ENCODE measurements at places on chromosomes 7 and 10.

GRCh38 chr7:116018731-116019130 lies 11.8 kb downstream of the TFEC start:
- no peak for DNase-seq

DNA sequence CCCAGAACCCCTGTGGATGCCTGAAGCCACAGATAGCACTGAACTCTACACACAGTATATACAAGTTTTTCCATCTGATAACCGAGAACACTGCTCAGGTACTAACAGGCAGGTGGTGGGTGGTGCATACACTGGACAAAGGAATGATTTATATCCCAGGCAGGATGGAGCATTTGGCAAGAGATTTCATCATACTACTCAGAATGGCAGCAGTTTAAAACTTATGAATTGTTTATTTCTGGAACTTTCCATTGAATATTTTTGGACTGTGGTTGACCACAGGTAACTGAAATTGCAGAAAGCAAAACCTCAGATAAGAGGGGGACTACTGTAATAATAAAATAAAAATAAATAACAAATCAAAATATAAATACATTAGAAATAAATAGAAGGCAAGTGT lies 10.9 kb upstream of the KCNMA1 start:
- DNase-seq: peak; percentile 68

DNA sequence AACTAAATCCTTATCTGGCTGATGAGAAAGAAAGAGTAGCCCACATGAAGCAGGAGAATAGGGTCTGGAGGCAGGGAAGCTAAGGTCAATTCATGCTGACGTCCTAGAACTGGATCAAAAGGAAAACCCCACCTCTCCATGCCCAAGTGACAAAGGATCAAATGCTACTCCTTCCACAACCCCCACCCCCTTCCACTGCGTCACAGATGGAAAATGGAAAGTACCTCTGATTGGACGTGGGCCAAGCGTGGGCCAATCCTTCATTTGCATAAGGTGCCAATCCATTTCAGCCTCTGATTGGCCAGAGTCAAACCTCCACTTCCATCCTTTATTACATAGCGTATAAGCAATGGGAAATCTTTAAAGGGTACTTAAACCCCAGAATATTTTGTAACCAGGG lies 431.3 kb upstream of the ETV1 start:
- no peak for DNase-seq

DNA sequence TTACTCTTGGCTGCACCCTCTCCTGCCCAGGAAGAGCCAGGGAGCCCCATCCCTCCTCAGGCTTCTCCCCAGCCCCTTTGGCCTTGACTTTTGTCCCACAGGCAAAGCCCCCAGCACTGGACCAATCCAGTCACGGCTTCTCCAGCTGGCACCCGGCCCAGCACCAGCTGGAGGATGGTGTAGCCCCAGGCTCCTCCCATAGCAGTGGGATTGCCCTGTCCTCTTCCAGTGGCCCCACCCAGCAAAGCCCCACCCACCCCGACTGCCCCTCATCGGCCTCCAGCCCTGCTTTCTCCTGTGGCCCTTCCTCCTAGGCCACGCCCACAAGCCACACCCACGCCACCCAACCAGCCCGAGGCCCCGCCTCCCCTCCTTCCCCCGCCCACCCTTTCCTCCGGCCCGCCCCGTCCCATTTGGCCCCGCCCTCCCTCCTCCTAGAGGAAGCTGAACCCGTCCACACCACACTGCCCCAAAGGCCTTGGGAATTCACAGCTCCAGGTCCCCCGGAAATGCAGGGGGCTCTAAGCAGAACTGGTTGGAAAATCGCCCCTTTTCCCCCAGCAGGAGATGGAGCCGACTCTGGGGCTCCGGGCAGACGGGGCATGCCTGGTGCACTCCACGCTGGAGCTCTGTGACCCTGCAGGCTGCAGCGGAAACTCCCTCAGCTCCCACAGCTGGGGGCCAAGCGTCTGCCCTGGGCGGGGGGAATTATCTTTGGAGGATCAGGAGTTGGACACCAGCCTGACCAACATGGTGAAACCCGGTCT lies 25.2 kb downstream of the GET4 start:
- DNase-seq: no peak

DNA sequence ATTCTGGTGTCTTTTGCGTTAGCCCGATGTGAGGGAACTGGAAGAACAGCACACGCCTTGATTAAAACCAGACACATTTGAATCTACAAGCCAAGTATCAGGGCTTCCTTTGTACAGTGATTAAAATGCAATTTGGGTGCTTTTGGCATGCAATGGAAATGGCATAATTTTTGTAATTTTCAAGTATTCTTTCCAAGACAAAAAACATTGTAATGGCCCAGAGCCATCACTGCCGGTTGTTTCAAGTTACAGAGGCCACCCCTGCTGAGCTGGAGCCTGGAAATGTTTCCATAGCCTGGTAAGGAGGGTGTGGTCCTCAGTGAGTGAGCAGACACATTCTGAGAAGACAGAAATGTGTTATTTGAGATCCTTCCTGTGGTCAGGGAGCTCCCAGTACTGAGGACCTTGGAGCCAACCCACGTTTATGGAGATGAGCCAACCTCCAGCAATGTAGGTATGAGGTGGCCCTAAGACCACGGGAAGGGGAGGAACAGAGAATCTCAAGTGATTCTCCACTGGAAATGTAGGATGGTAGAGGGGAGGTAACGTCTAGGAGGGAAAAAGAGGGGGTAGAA lies 20.9 kb downstream of the TEX36 start:
- no peak for DNase-seq

Measured in NCI-H510A treated with DMSO at 0.1 percent for 48 hours (cell line).